ENCODE measurements at places on chromosomes 5 and 9.

GRCh38 chr9:14302405-14302804 is 11.5 kb downstream of the NFIB start:
- H3K4me3 ChIP-seq = no peak overlapping the region
- no peak for DNase-seq
- no peak overlapping the region for H3K27ac ChIP-seq
- no peaks in the 10 kb centered on the region for H3K4me1 ChIP-seq

DNA sequence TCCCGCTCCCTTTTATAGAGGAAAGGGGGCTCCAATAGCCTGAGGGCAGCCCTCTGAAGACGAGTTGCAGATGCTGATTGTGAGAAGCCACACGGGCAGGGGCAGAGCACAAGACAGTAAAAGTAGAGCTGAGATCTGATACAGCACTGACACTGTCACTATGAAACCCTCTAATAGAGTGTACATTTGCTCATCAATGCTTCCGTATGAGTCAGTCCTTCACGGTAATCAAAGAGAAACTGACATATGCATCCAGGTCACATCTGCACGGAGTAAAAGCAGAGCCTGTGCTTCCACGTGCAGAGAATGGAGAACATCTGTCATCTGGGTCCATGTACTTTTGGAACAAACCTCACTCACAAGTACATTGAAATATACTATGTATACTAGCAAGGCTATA is 60.6 kb upstream of the TMEM215 start:
- no peaks in the 10 kb centered on the region for H3K4me1 ChIP-seq
- DNase-seq = no peak
- H3K4me3 ChIP-seq = no peak overlapping the region
- H3K27me3 ChIP-seq = no peaks in the 10 kb centered on the region

DNA sequence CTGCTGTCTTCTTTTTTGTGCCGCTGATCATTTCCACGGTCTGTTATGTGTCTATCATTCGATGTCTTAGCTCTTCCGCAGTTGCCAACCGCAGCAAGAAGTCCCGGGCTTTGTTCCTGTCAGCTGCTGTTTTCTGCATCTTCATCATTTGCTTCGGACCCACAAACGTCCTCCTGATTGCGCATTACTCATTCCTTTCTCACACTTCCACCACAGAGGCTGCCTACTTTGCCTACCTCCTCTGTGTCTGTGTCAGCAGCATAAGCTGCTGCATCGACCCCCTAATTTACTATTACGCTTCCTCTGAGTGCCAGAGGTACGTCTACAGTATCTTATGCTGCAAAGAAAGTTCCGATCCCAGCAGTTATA is 17.1 kb downstream of the F2R start:
- H3K4me3 ChIP-seq = peak overlapping the region; percentile 47
- H3K4me1 ChIP-seq = no peaks in the 10 kb centered on the region
- DNase-seq = no peak
- no peak overlapping the region for H3K27ac ChIP-seq
- peaks cover 3% of the 10 kb centered on the region for H3K27me3 ChIP-seq

DNA sequence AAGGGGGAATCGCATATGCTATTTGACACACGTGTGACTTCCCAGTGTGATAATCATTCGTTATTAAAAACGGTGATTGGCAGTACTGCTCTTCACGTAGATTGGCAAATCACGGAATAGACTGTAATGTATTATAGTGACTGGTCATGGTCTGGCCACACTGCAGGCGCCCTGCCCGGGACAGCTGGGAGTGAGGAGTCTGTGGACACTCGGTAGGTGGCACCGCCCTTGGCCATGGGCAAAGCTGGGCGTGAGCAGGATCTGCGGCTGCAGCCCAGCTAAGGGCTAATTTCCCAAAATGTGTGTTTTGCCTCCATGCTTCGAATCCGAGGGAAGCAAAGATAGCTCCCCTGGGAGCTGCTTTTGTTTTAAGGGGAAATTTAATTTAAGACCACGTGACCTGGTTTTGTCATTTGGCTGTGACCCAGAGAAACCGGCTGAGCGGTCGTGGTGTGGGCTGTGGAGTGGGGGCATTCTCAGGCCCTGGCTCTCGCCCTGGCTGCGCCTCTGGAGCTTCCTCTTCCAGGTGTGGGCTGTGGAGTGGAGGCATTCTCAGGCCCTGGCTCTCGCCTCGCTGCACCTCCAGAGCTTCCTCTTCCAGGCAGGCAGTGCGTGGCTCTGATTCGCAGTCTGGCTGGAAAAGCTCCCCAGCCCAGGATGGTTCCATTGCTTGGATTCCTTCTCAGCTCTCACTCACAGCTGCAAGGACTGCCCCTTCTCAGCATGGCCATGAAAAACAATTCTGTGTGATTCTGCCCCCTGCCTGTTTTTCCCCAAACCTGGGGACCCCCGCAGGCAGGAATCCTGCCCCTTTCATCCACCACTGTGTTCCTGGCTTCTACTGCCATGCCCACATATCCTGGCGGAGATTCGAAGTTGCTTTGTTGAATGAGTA is 131.1 kb downstream of the OLFM1 start:
- H3K4me3 ChIP-seq = no peak overlapping the region
- DNase-seq = no peak
- no peaks in the 10 kb centered on the region for H3K4me1 ChIP-seq
- no peaks in the 10 kb centered on the region for H3K36me3 ChIP-seq
- peaks cover 6% of the 10 kb centered on the region for H3K27me3 ChIP-seq

GRCh38 chr5:180250329-180250728 is 41.3 kb upstream of the RASGEF1C start:
- H3K27me3 ChIP-seq = no peaks in the 10 kb centered on the region
- no peaks in the 10 kb centered on the region for H3K4me1 ChIP-seq
- peaks cover 81% of the 10 kb centered on the region for H3K36me3 ChIP-seq

DNA sequence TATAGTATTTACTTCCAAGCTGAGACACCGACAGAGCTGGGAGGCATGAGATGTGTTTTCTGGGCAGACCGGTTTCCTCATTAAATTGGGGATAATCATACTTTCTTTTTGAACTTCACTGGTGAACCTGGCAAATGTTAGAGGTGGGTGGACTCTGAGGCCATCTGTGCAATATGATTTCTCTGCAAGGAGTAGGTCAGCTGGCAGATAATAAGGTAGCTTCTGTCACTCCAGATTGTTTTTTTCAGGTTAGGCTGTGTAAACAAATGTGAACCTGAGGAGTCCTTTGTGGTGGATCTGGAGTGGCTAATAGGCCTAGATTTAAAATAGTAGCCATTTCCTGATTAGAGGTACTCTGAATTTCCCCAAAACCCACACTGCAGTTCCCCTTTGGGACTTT is 75.4 kb upstream of the S1PR3 start:
- no peak overlapping the region for H3K27ac ChIP-seq
- peaks cover 8% of the 10 kb centered on the region for H3K4me1 ChIP-seq
- H3K27me3 ChIP-seq = no peaks in the 10 kb centered on the region
- DNase-seq = no peak
